ENCODE measurements at places on chromosomes 13 and 19.

DNA sequence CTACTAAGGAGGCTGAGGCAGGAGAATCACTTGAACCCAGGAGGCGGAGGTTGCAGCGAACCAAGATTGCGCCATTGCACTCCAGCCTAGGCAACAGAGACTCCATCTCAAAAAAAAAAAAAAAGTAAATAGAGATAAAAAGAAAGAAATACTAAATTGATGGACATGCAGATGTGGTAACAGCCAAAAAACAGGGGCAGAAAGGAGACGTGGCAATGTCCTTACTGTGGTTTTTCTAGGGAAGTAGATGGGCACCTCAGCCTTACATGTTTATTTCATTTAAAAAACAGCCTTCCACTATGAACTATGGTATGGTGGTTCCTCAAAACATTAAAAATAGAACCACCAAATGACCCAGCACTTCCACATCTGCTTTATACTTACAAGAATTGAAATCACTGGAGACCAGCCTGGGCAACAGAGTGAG is 6.5 kb upstream of the EIF3G start:
- DNase-seq = no peak

DNA sequence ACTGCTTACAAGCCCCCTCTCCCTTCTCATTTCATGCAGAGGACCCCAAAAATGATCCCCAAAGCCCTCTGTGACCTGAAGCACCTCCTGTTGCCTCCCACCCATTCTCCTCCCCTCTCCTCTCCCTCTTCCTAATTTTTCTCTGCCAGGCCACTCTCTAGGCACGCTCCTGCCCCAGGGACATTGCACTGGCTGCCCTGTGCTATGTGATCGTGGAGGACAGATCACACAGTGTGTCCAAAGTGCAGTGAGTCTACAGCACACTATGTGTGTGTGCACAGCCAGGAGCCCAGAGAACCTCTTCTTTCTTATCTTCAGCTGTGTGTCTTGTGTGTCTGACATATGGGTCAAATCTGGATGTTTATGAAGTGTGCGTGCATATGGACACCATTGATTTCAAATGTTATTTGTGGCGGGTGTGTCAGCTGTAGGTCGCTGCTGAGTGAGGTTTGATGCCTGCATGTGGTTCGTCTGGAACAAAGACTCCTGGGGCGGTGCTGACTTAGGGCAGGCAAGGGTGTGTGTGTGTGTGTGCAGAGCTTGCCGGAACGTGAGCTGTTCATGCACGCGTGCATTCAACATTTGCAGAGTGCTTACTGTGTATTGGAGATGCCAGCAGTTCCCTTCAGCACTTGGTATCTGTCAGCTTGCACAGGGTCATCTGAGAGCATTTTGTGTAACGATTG is 2.1 kb upstream of the KLHL26 start:
- peak; percentile 2 for DNase-seq

- DNase-seq = no peak
Measured at GRCh38 chr13:65746406-65746921, 1483.7 kb downstream of the PCDH9 start.

- DNase-seq = no peak
Measured at GRCh38 chr13:111248822-111249221, 71.6 kb upstream of the TEX29 start.

- DNase-seq = no peak
Measured at GRCh38 chr13:41648314-41648935, 191.1 kb downstream of the RGCC start.

DNA sequence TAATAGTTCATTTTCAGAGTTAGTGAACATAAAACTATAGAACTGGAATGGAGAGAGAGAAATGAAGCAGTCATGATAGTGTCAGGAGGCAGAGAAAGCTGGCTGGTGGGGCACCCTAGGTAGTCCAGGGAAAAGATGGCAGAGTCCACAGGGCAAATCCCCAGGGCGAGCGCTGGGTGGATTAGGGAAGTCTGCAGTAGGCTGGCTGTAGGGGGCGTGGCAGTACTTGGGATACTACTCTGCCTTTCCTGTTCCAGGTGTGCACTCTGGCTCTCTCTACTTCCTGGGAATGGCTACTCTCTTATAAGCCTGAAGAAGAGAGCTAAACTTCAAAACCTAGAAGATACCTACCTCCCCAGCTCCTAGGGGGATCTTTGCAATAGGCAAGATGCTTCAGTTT is 232.9 kb upstream of the SLC10A2 start:
- no peak for DNase-seq

- DNase-seq = no peak
Measured at GRCh38 chr13:28636069-28636468, 22.9 kb upstream of the POMP start.

GRCh38 chr19:5803752-5804515 is 933 bp upstream of the NRTN start:
- peak; percentile 85 for DNase-seq

DNA sequence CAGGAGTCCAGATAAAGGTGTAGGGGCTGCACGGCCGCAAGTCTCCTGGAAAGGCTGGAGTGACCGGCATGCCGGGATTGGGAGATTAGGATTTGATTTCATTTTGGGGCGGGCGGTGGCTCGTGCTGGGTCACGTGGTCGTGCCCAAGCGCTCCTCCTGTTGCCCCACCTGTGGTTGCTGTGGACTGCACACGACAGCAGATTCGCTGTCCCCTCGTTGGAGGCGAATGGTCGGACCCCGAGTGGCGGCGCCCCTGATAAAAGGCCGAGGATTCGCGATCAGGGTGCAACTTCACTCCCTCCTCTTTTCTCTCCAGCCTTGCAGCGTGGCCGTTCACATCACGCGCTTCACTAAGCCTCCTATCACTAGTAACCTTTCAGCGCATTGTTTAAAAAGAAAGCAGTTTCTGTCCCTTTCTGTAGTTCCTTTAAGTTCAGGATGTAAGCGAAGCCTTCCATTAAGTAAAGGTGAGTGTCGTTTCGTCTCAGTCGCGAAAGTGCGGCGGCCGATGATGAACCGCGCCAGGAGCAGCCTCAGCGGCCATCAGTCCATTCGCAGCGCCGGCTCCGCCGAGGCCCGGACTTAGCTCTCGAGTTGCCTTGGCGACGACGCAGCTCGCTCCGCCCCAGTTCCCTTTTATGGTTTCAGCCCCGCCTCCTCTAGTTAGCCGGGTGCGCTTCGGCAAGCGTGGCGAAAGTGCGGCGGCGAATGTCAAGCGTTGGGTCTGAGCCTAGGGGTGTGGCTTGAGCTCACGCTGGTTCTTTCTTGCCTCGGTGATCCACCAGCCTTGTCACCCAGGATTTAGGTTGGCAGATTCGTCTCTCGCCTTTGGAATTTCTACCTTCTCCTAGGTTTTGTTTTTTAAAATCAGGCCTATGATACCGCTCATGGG is 1.7 kb upstream of the PPP1R37 start:
- DNase-seq = peak; percentile 98

DNA sequence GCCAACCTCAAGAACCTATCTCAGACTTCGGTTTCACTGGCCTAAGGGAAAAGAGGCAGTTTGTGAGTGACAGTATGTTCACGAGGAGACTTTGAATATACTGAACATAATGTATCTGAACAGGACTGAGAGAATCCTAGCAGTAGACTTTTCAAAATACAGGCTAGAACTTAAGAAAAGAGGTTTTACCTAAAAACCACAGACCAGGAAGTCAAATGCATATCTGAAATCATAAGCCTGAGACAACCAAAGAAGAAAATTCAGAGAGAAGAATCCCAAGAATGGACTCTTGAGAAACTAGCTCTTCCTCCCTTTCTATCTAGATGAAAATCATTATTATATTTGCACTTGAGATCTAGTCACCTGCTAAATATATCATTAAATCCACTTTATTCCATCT is 17.6 kb downstream of the MYCBP2 start:
- DNase-seq = no peak

DNA sequence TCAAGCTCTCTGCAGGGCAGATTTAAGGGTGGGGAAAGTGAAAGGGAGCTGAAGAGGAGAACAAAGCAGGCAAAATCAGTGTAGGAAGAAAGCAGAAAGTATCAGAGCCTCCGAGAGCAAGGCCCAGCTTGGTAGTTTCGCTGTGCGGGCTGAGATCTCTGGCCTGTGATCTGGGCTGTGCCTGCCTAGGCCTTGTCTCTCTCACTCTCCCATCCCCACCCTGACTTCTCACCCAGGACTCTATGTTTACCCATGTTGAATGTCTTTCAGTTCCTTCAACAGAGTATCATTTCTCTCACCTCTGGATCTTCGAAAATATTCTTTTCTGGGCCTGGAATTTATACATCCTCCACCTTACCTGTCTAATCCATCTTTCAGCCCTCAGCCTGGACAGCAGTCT is 391.3 kb downstream of the FOXO1 start:
- no peak for DNase-seq

DNA sequence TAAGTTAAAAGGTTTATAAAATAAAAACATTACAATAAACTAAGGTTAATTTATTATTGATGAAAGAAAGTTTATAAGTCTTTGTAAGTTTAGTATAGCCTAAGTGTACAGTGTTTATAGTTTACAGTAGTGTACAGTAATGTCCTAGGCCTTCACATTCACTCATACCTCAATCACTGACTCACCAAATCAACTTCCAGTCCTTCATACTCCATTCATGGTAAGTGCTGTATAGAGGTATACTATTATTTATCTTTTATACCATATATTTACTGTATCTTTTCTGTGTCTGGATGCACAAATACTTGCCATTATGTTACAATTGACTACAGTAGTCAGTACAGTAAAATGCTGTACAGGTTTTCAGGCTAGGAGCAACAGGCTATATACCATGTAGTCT is 490.0 kb downstream of the GPC6 start:
- no peak for DNase-seq

- DNase-seq = no peak
Measured at GRCh38 chr13:113764793-113765563, 6.0 kb downstream of the TMEM255B start.

DNA sequence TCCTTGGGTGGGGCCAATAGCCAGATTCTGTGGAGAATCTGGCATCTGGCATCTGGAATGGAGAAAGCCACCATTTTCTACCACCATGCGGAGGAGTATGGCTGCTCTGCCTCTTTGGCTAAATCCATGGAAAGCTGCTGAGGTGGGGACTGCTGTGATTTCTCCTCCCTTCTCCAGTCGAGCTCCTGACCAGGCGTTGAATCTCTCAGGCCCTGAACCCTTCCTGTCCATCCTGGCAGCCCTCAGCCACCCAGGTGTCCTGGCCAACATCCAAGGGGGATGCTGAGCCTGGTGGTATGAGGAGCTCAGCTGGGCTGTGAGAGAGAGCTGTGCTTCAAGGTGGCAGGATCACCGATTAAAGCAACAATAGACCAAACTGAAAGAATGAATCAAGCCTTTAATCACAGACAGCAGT is 17.4 kb upstream of the SIGLEC6 start:
- DNase-seq = no peak
